A549 treated with CORT108297 at 1 μM for 4 hours (cell line): ENCODE measurements at places on chromosomes 5 and 9. TPM values are rescaled to one million over a fixed set of nuclear protein-coding genes. Genes with fewer than 3 reads are reported as not detected.

The PLPP7 gene
- total RNA-seq = 0.07 to 0.08 TPM in 2 of 5 replicates, not detected in the others

The IL7R gene
- total RNA-seq = 0.31 to 0.46 TPM (median 0.41 TPM) in 5 replicates

The MAPK9 gene
- total RNA-seq = 28.8 to 40.1 TPM (median 38.1 TPM) in 5 replicates

The MEGF9 gene
- 19.9 to 27.6 TPM (median 24.7 TPM) in 5 replicates for total RNA-seq

The TMEM232 gene
- total RNA-seq = 0.14 to 0.46 TPM in 2 of 5 replicates, not detected in the others

The ANKRD33B gene
- total RNA-seq = 8.2 to 12.4 TPM (median 10.8 TPM) in 5 replicates

The NUTM2G gene
- total RNA-seq = 0.03 TPM in 1 of 5 replicates, not detected in the others
